ENCODE measurements at places on chromosomes 4 and X. TPM values are rescaled to one million over a fixed set of nuclear protein-coding genes. Genes with fewer than 3 reads are reported as not detected.

The FAM53A gene
- total RNA-seq, result 1.6 TPM

The CDX4 gene
- total RNA-seq, result not detected

The NELFA gene
- 22.0 TPM for total RNA-seq

The GPR34 gene
- total RNA-seq, result 3.5 TPM

GRCh38 chrX:267771-268261, 13.4 kb upstream of the PLCXD1 start:
- peak overlapping the region; percentile 64 for H3K27ac ChIP-seq
- peak; percentile 44 for DNase-seq
- no peaks in the 10 kb centered on the region for H3K27me3 ChIP-seq
- H3K4me3 ChIP-seq, result no peak overlapping the region
- no peaks in the 10 kb centered on the region for H3K36me3 ChIP-seq

DNA sequence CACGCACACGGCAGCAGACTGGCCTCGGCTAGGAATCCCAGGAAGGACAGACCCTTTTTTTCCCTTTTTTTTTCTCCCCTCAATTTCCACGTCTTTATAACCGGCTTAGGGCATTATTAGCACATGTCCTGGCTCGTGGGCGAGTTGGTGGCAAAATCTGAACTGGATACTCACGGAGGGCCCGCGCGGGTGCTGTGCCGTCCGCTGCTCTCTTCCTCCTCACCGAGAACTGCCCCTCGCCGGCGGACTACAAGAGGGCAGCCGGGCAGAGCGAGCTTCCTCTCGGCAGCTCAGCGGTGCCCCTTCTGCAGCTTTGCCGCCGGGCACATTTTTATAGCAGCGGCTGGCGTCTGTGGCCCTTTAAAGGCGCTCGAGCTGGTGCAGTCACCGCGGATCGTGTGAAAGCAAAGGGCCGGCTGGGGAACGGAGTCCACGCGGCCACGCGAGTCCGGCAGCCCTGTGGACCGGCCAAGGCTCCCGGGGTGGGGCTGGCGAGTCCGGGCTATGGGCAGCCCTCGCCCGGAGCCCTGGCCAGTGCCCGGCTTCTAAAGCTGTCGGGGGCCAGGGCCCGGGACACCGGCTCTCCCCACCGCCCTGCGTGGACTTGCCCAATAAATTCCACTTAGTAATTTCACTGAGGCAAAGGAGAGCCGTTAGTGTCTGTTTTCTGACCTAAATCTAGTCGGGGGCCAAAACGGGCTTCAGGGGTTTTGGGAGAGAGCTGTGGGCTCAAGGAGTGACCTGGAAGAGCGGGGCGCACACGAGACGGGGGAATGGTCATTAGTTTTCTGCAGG, 1.3 kb upstream of the CITED1 start:
- peak; percentile 65 for DNase-seq
- H3K4me1 ChIP-seq, result no peaks in the 10 kb centered on the region
- no peaks in the 10 kb centered on the region for H3K36me3 ChIP-seq
- H3K4me3 ChIP-seq, result peak overlapping the region; percentile 46
- peaks cover 49% of the 10 kb centered on the region for H3K27me3 ChIP-seq

GRCh38 chr4:177267911-177268310, 41.8 kb upstream of the NEIL3 start:
- no peak overlapping the region for H3K27ac ChIP-seq
- no peak overlapping the region for H3K4me3 ChIP-seq
- no peak for DNase-seq
- H3K4me1 ChIP-seq, result peaks cover 8% of the 10 kb centered on the region

DNA sequence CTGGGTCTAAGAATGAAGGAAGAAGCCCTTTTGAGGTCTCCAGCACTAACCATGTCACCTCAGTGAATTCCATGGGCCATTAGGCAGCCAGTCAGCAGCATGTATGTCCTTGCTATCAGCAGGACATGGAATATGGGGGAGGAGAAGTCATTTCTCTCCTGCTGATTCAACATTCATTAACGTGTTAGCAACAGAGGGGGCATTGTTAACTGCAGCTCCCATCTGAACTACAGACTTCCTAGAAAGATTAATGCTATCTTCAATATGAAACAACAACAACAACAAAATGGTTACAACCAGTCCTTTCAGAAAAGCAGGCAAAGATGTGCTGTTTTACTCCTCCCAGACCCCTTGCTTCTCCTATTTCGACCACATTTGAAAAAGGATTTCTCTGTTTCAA, 120.4 kb upstream of the SLC34A2 start:
- H3K4me1 ChIP-seq, result no peaks in the 10 kb centered on the region
- DNase-seq, result no peak
- H3K27me3 ChIP-seq, result no peaks in the 10 kb centered on the region
- H3K36me3 ChIP-seq, result no peaks in the 10 kb centered on the region

DNA sequence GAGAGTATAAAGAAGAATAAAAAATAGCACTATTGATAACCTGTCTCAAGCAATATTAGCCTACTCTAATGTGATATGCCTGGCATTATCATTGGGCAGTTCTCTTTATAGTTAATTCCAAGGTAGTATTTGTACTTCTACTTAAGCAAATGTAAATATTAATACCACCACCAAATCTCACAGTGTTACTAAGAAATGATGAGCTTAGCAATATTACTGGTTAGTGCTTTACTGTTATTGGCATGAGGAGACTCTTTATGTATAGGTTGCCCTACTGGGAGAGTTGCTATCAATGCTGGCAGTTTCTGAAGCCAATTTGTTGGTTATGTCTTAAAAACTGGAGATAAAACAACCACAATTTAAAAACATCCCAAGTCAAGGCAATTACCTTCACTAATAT, 155.7 kb downstream of the CDS1 start:
- no peak overlapping the region for H3K4me3 ChIP-seq
- no peak overlapping the region for H3K27ac ChIP-seq
- H3K36me3 ChIP-seq, result no peaks in the 10 kb centered on the region
- no peaks in the 10 kb centered on the region for H3K27me3 ChIP-seq

- no peaks in the 10 kb centered on the region for H3K27me3 ChIP-seq
- DNase-seq, result no peak
- no peak overlapping the region for H3K27ac ChIP-seq
- H3K4me1 ChIP-seq, result no peaks in the 10 kb centered on the region
Observed at GRCh38 chr4:66591968-66592367, 921.7 kb upstream of the EPHA5 start.

- no peaks in the 10 kb centered on the region for H3K27me3 ChIP-seq
- no peaks in the 10 kb centered on the region for H3K4me1 ChIP-seq
- no peak overlapping the region for H3K27ac ChIP-seq
- H3K4me3 ChIP-seq, result no peak overlapping the region
- no peak for DNase-seq
- no peaks in the 10 kb centered on the region for H3K36me3 ChIP-seq
Observed at GRCh38 chrX:41703574-41704029, 14.8 kb downstream of the GPR34 start.

GRCh38 chr4:186264660-186265059, 1.3 kb upstream of the F11 start:
- H3K27me3 ChIP-seq, result peaks cover 3% of the 10 kb centered on the region
- H3K36me3 ChIP-seq, result no peaks in the 10 kb centered on the region
- H3K27ac ChIP-seq, result no peak overlapping the region
- no peak overlapping the region for H3K4me3 ChIP-seq
- no peak for DNase-seq

DNA sequence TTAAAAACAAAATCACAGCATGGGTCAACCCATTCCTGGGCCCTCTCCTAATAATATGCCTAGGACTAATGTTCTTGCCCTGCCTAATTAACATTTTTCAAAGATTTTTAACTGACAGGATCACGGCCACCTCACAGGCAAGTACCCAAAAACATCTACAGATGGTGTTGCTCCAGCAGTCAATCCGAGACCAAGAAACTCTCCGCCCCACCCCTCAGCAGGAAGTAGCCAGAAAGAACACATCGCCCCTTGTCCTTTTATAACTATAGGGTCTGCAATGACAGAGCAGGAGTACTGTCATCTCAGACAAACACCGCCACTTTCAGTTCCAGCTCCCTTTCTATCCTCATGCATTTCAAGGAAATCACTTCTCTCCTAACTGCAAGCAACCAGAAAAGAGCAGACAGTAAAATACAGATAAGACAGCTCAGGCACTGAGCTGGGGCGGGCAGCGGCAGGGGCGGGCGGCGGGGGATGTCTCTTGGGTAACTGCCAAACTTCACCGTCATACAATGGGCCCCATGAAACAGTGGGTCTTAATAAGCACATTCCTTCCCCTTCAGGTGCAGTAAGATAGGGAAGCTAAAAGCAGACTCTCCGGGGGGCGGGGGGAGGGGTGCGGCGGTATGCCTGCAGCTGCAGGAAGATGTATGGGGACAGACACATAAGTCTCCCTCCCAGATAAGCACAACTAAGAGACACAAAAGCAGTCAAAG, 67.4 kb downstream of the ZNF182 start:
- no peaks in the 10 kb centered on the region for H3K27me3 ChIP-seq
- H3K27ac ChIP-seq, result no peak overlapping the region
- no peaks in the 10 kb centered on the region for H3K36me3 ChIP-seq
- DNase-seq, result no peak

DNA sequence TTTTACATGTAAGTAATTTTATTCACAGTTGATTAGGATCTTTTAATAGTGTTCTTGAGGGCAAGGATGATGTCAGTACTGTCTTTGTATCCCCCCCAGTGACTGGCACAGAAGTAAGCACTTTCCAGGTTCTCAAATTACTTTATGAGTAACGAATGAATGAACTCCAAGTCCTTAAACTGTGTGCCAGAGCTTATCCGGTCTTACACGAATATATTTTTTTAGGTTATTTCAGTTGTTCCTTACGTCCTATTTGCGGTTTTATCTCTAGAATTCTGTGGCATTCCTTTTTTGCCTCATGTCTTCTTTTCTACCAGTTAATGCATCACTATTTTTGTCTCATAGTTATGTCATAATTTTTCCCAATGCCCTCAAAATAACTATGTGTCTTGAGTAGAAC, 106.9 kb upstream of the MID1IP1 start:
- H3K4me1 ChIP-seq, result no peaks in the 10 kb centered on the region
- H3K27ac ChIP-seq, result no peak overlapping the region
- H3K27me3 ChIP-seq, result no peaks in the 10 kb centered on the region
- DNase-seq, result no peak
- H3K36me3 ChIP-seq, result no peaks in the 10 kb centered on the region

GRCh38 chr4:80705311-80705710, 325.2 kb upstream of the BMP3 start:
- DNase-seq, result no peak
- H3K27ac ChIP-seq, result no peak overlapping the region
- no peaks in the 10 kb centered on the region for H3K27me3 ChIP-seq
- no peaks in the 10 kb centered on the region for H3K36me3 ChIP-seq
- no peaks in the 10 kb centered on the region for H3K4me1 ChIP-seq

DNA sequence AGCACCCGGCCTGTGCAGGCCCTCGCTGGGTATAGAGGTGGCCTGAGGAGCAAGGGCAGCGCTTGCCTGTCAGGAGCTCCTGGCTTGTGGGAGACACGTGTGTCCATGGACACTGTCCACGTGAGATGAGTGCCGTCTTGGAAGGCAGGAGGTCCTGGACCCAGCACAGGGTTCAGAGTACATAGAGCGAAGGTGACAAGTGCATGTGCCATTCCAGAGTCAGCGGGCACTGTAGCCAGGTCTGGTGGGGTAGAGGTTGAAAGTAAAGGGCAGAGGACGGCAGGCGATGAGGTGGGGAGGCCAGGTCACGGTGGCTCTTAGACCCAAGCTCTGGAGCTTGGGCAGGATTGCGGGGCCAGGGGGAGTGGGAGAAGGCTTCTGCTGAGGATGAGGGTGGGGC, 28.4 kb upstream of the TADA2B start:
- no peak overlapping the region for H3K27ac ChIP-seq
- no peaks in the 10 kb centered on the region for H3K4me1 ChIP-seq
- no peak overlapping the region for H3K4me3 ChIP-seq
- H3K36me3 ChIP-seq, result no peaks in the 10 kb centered on the region
- no peak for DNase-seq
- H3K27me3 ChIP-seq, result no peaks in the 10 kb centered on the region

- DNase-seq, result no peak
- H3K4me1 ChIP-seq, result peaks cover 10% of the 10 kb centered on the region
- no peak overlapping the region for H3K4me3 ChIP-seq
- H3K27ac ChIP-seq, result peak overlapping the region; percentile 83
- no peaks in the 10 kb centered on the region for H3K27me3 ChIP-seq
- no peaks in the 10 kb centered on the region for H3K36me3 ChIP-seq
Observed at GRCh38 chrX:12956704-12957534, 18.0 kb upstream of the TMSB4X start.

DNA sequence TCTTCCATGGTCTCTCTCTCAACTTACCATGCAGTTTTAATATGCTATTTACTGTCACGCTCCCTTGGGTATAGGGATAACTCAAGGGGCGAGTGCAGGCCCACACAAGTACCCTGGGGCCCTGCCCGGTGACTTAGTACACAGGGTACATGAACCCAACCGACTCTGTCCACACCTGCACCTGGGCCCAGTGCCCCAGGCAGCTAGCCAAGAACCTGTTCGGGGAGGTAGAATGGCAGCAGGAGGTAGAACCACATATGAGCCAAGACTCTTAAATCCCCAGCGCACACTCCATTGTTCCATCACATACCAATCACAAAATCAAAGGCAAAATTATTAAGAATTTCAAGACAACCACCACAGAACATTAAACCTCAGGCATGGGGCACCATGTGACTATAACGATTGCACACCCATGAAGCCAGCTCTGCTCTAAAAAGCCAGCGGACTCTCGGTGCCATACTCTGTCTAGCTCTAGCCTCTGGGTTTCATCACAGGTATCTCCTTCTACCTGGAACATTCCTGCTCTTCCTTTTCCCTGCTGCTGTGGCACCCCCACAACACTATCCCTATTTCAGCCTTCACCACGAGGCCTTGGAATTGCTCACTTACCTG, 14.6 kb downstream of the PHF8 start:
- H3K27me3 ChIP-seq, result no peaks in the 10 kb centered on the region
- H3K4me3 ChIP-seq, result no peak overlapping the region
- no peaks in the 10 kb centered on the region for H3K4me1 ChIP-seq

GRCh38 chr4:32022071-32022470, 1301.9 kb downstream of the PCDH7 start:
- H3K27me3 ChIP-seq, result no peaks in the 10 kb centered on the region
- H3K27ac ChIP-seq, result no peak overlapping the region
- DNase-seq, result no peak
- no peaks in the 10 kb centered on the region for H3K36me3 ChIP-seq
- no peak overlapping the region for H3K4me3 ChIP-seq

DNA sequence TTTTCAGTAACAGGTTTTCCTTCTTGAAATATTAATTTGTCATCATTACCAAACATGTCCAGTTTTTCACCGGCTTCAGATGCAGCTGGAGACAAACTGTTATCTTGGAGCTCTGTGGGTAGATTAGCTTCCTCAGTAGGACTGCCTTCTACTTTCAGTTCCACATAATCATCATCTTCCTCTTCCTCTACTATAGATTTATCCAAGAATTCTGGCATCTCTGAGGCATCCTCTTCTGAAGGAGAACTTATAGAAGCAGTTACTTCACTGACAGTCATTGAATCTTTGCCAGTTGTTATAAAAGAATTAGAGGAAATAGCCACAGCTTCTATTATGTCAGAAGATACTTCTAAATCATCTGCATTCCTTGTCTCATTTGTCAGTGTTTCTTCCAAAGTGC, 162.9 kb downstream of the LRBA start:
- H3K4me1 ChIP-seq, result no peaks in the 10 kb centered on the region
- DNase-seq, result no peak
- H3K4me3 ChIP-seq, result no peak overlapping the region
- H3K27ac ChIP-seq, result no peak overlapping the region
- no peaks in the 10 kb centered on the region for H3K36me3 ChIP-seq
- no peaks in the 10 kb centered on the region for H3K27me3 ChIP-seq
